ENCODE measurements at places on chromosomes 12 and 14.

DNA sequence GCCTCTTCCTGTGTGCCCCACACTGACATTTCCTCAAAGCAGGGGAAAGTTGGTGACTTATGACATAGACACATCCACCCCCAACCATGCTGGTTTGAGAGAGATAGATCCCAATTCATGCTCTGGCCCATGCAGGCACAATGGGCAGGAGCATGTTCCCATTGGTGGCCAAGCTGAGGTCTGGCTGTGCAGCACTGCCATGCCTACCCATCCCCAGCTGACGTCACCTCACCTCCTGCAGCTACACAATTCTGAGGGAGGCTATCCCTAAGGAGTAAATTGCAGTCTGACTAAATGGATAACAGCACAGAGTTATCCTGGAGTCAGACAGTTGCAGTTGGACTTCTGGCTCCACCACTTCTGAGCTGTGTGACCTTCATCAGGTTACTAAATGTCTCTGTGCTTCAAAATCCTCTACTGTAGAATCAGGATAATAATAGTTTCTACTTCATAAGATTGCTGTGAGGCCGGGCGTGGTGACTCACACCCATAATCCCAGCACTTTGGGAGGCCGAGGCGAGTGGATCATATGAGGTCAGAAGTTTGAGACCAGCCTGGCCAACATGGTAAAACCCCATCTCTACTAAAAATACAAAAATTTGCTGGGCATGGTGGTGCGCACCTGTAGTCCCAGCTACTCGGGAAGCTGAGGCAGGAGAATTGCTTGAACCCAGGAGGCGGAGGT is 323.9 kb downstream of the BCL11B start:
- no peak for DNase-seq

DNA sequence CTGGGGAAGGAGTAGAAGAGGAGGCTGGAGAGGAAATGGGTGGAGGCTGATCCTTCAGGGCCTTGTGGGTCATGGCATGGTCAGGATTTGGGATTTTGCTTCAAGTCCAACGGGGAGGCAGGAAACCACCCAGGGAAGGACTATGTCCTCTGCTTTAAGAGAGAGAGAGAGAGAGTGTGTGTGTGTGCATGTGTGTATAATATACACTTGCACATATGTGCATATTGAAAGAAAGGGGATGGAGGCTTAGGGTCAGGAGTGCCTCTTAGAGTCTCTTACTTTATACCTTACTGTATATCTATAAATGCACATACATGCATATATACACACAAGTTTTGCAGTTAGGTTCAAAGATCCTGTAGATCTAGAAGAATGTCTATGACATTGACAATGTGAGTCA is 94.8 kb downstream of the RGS6 start:
- DNase-seq = no peak

GRCh38 chr12:42282294-42282693 is 43.6 kb downstream of the ZCRB1 start:
- no peak for DNase-seq

DNA sequence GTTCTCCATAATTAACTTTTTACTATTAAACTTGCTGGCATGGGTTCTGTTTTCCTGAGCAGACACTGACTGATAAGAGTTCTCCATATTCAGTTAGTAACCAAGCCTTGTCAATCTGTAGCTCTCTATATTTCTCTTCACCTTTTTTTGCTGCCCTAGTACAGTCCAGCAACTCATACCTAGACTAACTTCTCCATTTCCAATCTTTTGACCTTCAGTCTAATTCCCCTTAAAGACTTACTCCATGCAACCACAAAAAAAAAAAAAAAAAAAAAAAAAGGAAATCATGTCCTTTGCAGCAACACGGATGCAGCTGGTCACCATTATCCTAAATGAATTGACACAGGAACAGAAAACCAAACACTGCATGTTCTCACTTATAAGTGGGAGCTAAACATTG is 125.7 kb upstream of the KRAS start:
- no peak for DNase-seq

DNA sequence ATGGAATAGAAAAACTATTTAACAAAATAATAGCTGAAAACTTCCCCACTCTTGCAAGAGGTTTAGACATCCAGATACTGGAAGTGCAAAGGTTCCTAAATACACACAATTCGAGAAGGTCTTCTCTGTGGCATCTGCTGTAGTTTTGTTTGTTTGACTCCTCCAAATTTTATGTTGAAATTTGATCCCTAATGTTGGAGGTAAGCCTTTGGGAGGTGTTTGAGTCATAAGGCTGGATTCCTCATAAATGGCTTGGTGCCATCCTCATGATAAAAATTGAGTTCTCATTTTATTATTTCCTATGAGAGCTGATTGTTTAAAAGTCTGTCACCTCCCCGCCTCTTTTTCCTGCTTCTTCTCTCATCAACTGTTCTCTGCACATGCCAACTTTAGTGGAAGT is 182.7 kb downstream of the MYRFL start:
- DNase-seq = no peak

GRCh38 chr14:51836417-51836816 is 24.0 kb upstream of the GNG2 start:
- no peak for DNase-seq

DNA sequence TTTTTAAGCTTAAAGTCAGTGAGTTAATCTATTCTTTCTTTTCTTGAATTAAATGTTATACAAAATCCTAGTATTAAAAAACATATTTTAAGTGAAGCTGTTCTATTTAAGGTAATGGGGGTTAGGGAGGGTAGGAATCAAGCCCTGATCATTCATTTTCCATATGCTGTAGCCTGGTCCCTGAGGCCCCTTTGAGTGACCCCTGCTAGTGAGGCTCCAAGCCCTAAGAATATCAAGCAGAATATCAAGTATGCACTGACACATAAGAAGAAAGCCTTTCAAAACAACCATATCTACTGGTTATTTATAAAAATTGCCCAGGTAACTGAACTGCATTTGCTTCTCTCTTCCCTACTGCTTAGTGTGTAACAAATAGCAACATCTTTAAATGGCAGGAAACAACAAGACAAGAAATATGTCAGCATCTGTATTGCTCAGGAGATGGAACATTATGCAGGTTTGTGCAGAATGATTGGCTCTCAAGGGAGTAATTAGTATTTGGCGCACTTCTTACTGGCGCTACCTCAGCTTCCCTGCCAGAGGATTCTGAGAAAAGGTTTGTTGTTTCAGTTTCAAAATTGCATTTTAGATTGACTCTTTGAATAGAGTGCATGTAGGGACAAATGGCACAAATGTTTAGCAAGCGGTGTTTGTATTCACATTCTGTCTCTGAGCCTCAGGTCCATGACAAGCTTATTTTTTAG is 223.0 kb downstream of the DUSP6 start:
- DNase-seq = no peak
